Activated CD4-positive, alpha-beta T cell treated with anti-CD3 and anti-CD28 coated beads, Interleukin-2, amount 50 U/mL, for 4 hours (primary cell): ENCODE measurements at places on chromosomes 3 and 15.

DNA sequence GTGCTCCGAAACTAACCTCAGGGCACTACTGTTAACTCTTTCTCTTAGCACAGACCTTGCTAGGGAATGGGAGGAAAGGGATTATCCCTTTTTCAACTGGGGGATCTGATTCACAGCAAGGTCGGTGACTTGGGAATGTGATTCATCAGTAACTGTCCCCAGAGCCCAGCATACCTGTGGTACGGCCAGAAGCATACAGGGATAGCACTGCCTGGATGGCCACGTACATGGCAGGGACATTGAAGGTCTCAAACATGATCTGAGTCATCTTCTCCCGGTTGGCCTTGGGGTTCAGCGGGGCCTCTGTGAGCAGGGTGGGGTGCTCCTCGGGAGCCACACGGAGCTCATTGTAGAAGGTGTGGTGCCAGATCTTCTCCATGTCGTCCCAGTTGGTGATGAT, 2.3 kb downstream of the ACTC1 start:
- DNase-seq = no peak

DNA sequence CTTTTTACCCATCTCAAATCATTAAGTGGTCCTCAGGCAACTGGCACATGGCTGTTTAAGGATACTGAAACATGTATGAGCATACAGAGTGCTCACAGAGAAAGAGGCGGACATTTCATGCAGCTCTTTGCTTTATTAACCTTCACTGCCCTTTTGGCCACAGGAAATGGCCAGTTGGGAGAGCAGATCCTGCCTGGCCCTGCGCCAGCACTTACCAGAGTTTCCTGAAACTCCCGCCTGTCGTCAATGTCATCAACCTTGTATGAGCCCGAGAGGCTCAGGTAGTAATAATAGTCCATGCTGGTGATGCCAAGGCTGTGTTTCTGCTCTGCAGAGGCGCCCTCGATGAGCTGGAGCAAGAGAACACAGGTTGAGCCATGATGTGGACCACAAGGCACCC, 17.8 kb downstream of the LDHAL6B start:
- DNase-seq = no peak

DNA sequence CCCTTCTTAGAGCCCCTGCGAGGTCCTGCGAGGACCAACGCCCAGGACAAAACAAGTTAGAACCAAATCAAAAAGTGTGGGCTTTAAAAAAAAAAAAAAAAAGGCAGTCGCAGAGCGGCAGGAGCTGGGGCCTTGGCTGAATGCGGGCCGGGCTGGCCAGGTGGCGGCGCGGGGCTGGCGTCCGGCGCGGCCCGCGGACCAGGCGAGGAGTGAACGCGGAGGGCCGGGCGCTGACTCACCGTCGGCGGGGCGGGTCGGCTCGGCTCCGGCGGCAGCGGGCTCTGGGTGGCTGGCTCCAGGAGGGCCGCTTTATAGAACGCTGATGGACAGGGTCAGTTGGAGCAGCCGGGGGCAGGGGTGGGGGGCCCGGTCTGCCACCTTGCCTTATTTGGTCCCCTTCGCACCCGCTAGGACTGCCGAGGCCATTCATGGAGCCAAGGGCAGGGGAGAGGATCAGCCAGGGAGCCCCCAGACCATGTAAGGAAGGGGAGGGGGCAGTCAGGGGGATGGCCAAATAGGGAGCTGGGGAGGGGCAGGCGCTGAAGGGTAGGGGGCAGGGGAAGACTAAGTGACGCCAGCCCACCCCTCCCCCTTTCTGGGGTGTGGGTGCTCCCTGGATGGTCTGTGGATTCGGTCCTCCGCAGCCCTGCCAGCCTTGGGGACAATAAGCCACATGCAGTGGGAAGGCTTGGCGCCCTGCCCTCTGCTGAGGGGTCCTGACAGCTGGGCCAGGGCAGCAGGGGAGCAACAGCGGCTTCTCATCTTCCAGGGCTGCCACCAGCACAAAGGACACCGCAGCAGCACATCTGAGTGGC, at the start of gene ACTC1:
Gene ACTC1 (minus strand): TSS at position 283 of the 815 bp plus-strand sequence. CDS start 741 bp downstream, outside the sequence.
- DNase-seq = no peak

DNA sequence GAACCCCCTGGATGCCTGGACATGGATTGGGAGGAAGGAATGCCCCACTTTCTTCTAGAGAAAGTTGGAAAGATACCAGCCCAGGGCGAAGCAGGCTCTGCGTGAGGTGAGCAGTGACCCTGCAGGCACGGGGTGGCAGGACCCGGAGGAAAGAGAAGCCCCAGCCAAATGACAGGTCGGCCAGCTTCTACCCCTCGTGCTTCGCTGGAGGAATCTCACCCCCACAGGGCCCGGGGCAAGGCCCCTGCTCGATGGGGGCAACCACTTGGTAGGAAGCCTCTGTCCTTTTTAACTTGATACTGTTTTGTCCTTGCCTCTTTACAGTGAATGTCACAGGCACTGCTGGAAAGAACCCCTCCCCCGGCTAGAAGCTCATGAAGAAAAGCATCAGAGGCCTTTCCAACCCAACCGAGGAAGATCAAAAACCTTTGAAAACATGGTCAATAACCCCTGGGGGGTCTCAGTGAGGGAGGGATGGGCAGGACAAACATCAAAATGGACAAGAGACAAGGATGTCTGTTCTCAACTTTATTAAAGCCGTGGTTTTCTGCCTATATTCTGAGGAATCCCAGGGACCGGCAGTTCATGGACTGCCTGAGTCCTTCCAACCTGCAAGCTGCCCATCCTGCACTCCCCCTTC, 54.4 kb downstream of the SH3BP5 start:
- no peak for DNase-seq

DNA sequence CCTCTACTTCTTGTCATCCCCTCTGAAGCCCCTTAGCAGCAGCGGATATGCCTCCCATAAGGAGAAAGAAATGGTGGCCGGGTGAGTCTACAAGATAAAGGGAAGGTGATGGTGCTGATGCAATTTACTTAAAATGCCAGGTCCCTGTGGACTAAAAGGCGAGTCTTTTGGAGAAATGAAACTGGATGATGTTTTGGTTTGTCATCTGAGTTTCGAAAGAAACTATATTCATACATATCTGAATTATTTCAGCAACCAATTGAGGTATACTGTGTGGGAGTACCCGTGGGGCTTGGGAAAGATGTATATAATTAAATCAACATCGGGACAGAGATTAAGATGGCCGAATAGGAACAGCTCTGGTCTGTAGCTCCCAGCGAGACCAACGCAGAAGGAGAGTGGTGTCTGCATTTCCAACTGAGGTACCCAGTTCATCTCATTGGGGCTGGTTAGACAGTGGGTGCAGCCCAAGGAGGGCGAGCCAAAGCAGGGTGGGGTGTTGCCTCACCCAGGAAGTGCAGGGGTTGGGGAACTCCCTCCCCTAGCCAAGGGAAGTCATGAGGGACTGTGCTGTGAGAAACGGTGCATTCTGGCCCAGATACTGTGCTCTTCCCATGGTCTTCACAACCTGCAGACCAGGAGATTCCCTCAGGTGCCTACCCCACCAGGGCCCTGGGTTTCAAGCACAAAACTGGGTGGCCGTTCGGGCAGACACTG, 210.6 kb upstream of the CHRM5 start:
- DNase-seq = no peak

DNA sequence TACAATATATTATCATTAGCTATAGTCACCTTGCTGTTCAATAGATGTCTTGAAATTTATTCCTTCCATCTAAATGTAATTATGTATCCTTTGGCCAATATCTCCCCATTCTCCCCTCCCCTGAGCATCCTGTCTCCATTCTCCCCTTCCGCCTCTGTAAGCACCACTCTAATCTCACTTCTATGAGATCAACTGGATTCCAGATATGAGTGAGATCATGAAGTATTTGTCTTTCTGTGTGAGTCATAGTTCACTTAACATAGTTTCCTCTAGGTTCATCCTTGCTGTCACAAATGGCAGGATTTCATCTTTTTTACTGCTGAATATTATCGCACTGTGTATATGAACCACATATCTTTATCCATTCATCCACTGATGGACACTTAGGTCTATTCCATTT, 148.8 kb upstream of the NDN start:
- DNase-seq = no peak

GRCh38 chr15:69540622-69541021, 88.0 kb downstream of the RPLP1 start:
- no peak for DNase-seq
